MV-4-11 (cell line): ENCODE measurements at places on chromosomes 7 and 10.

DNA sequence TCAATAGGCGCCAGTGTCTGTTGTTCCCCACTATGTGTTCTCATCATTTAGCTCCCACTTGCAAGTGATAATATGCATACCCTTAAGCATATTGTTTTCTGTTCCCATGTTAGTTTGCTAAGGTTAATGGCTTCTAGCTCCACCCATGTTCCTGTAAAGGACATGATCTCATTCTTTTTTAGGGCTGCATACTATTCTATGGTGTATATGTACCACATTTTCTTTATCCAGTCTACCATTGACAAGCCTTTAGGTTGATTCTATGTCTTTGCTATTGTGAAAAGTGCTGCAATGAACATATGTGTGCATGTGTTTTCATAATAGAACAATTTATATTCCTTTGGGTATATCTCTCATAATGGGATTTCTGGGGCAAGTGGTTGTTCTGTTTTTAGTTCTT is 77.8 kb upstream of the PLXDC2 start:
- no peak for DNase-seq

- peak; percentile 52 for DNase-seq
These were observed 74.6 kb downstream of the CUL1 start for GRCh38 chr7:148773334-148773733.

DNA sequence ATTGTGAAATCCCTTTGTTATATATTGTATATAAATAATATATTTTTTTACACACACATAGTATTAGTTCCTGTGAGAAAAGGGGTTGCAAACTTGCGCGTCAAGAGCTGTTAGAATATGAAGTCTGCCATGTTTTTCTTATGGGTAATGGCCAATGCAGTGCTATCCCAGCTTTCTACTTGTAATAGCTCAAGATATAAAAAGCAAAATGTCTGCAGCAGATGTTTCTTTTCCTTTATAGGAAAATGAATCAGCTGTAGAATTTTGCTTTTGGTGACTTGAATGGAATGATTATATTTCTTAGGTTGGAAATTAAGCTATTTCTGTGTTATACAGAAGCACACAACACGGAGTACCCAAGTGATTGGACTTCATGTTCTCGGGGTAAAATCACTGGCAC is 53.3 kb upstream of the TMEM236 start:
- no peak for DNase-seq

- DNase-seq = no peak
These were observed 37.6 kb upstream of the COL1A2 start for GRCh38 chr7:94357076-94357475.

- DNase-seq = no peak
These were observed 79.6 kb downstream of the HGF start for GRCh38 chr7:81690251-81690650.

- DNase-seq = peak; percentile 94
These were observed 76.0 kb upstream of the ADO start for GRCh38 chr10:62728479-62728878.

- no peak for DNase-seq
These were observed 84.6 kb downstream of the MAD1L1 start for GRCh38 chr7:2148189-2148588.
